Left renal cortex interstitium (tissue), 4 donors: ENCODE measurements at places on chromosomes 7 and 10. TPM values are rescaled to one million over a fixed set of nuclear protein-coding genes. Genes with fewer than 3 reads are reported as not detected.

Gene ENKUR
- polyA plus RNA-seq = 4.5 TPM

Gene PODXL
- 721 TPM for polyA plus RNA-seq

Gene GIMAP7
- 11.4 TPM for polyA plus RNA-seq

Gene CPA5
- 0.14 TPM for polyA plus RNA-seq

Gene C1QL3
- polyA plus RNA-seq = 2.4 TPM

Gene DLX5
- polyA plus RNA-seq = not detected
